NCI-H1048 (cell line): ENCODE measurements at places on chromosomes 4 and X.

GRCh38 chr4:153013202-153013977, 77.3 kb downstream of the FHDC1 start:
- no peak for DNase-seq

- no peak for DNase-seq
These were observed 25.2 kb downstream of the DNAJB14 start for GRCh38 chr4:99921174-99921573.

DNA sequence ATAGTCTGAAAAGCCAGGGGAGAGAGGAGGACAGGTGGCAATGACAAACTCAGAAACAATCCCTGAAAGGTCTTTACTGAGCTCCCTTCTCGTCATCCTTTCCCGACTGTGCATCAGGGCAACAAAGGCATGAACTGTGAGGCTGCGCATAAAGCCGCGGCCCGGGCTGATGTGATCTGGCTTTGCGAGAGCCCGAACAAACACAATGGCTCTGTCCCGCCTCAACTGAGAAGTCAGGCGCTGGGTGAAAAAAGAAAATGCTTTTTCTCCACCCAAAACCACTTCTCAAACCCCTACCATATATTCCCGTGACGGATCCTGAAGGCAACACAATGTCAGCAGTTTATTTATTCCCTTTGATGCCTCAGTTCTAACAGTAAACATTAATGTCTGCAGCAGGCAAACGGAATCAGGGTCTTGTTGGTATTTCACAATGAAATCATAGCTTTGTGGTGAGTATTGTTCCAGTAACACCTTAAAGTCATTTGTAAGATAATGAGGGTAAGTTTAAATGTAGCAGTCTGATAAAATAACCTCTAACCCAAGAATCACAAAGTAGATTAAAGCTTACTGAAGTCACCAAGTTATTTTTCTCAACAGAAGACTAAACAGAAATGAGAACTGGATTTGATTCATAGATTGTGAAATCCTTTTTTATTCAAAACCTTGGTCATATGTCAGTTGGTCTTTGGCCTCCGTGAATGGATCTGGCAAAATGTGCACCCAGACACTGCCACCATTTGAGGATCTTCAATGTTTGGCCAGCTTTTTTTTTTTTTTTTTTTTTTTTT, 67.4 kb downstream of the APBB2 start:
- DNase-seq, result no peak

DNA sequence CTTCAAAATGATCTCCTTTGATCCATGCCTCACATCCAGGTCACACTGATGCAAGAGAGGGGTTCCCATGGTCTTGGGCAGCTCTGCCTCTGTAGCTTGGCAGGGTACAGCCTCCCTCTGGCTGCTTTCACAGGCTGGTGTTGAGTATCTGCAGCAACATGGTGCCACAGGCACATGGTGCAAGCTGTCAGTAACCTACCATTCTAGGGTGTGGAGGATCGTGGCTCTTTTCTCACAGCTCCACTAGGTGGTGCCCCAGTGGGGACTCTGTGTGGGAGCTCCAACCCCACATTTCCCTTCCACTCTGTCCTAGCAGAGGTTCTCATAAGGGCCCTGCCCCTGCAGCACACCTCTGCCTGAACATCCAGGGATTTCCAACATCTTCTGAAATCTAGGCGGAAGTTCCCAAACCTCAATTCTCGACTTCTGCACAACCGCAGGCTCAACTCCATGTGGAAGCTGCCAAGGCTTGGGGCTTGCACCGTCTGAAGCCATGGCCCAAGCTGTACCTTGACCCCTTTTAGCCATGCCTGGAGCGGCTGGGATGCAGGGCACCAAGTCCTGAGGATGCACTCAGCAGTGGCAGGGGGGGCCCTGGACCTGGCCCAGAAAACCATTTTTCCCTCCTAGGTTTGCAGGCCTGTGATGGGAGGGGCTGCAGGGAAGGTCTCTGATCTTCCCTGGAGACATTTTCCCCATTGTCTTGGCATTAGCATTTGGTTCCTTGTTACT, 137.8 kb upstream of the NUDT6 start:
- no peak for DNase-seq

DNA sequence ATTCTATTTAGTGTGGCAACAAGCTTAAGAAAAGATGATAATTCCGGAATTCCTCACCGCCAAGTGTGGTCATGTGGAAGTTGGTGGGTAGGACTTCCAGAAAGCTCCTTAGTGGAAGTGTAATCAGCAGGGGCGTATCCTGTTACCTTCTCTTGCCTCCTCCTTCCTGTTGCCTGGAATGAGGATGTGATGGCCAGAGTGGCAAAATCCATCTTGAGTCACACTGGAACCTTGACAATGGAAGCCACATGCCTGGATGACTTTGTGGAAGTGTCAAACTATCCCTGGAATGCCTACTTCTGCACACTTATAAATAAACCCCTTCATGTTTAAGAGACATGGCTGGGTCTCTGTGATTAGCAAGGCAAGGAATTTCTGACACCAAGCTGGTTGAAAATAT, 191.0 kb downstream of the PRDM5 start:
- DNase-seq, result no peak

GRCh38 chr4:144296941-144297340, 156.4 kb upstream of the GYPA start:
- no peak for DNase-seq
